ENCODE measurements at places on chromosomes 12 and 14.

DNA sequence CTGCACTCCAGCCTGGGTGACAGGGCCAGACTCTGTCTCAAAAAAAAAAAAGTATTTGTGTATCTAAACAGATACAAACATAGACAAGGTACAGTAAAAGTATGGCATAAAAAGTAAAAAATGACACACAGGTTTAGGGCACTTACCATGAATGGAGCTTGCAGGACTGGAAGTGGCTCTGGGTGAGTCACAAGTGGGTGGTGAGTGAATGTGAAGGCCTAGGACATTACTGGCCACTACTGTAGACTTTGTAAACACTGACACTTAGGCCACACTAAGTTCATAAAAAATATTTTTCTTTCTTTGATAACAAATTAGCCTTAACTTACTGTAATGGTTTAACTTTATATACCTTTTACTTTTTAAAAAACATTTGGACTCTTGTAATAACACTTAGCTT lies 38.0 kb upstream of the EIF5 start:
- peak; percentile 26 for DNase-seq

DNA sequence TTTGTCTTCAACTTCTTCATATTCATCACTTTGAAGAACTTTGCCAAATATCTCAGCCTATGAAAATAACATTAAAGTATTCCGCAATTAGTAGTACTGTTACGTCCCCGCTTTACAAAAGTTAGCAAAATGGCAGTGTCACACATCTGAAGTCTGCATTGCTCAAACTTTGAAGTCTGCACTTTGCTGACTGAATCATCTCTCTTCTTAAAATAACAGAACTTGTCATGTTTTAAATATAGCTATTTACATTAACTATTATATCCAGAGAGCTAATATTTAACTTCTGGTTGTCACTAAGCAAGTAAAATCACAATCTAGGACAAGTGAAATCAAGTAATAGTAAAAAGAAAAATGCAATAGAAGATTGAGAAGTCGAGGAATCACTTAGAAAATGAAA lies 34.5 kb downstream of the IPO8 start:
- no peak for DNase-seq

DNA sequence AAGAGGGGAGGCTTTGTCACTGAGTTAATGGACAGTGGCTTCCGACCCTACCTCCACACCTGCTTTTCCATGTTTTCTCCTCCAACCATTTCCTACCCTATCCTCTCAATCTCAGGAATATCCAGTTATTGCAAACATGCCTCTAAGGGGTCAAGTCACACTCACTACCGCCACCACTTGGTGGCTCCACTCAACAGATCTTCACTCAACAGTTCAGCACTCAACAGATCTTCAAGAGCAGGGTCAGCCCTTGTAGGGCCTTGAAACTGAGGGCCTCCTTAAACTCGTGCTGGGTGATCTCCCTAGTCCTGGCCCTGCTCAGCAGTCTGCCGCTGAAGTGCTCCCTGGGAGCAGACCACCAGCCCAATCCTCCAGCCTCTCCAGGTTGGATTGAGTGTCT lies 14.2 kb downstream of the ZNF641 start:
- DNase-seq, result no peak

DNA sequence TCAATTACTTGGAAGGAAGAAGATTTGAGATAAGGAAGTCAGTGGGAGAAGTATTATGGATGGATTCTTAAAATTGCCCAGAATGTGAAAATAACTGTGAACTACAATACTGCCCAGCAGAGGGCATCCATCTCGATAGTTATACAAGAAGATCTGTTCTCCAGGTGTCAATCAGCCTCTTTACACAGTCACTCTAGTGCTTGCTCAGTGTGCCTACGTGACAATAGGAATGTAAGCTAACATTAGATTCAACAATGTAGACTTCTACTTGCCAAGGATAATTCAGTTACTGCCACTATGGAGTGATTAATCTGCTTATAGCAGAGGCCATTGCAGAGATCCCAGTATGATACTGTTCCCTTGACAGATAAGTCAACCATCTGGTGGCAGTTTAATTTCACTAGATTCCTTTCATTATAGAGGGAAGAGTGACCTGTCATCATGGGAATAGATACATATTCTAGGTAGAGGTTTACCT lies 10.6 kb upstream of the MAP4K5 start:
- peak; percentile 61 for DNase-seq

DNA sequence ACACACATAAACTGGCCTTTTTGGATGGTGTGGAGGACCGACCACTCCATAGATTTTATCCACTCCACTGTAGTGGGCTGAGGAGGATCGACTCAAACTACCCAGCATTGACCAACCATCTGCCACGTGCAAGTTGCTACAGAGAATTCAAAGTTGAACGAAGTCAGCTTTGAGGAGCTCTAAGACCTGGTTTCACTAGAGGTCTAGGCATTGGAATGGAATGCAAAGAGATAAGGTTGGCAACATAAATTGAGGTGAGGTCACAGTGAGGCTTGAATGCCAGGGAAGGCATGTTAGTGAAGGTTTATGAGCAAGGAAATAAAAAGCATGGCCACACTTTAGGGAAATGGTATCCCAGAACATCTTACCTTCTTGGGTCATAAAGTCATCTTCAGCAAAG lies 14.5 kb downstream of the VWF start:
- no peak for DNase-seq

DNA sequence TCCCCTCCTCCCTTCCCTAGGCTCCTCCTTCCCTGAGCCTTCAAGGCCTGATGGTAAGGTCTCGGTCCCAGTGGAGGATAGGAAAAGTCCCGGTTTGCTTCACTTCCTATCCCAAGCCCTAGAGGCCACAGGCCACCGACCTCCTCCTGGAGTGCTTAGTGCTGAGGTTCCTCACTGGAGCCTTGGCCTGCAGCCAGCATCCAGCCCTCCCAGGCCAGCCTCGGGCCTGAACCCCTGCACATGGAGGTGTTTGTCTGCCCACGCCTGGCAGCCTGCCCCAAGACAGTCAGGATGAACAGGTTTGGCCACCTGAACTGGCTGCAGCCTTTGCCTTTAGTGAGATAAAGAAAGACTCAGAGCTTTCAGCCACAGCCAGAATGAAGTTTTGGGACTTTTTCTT lies 15.8 kb upstream of the KRT7 start:
- no peak for DNase-seq

DNA sequence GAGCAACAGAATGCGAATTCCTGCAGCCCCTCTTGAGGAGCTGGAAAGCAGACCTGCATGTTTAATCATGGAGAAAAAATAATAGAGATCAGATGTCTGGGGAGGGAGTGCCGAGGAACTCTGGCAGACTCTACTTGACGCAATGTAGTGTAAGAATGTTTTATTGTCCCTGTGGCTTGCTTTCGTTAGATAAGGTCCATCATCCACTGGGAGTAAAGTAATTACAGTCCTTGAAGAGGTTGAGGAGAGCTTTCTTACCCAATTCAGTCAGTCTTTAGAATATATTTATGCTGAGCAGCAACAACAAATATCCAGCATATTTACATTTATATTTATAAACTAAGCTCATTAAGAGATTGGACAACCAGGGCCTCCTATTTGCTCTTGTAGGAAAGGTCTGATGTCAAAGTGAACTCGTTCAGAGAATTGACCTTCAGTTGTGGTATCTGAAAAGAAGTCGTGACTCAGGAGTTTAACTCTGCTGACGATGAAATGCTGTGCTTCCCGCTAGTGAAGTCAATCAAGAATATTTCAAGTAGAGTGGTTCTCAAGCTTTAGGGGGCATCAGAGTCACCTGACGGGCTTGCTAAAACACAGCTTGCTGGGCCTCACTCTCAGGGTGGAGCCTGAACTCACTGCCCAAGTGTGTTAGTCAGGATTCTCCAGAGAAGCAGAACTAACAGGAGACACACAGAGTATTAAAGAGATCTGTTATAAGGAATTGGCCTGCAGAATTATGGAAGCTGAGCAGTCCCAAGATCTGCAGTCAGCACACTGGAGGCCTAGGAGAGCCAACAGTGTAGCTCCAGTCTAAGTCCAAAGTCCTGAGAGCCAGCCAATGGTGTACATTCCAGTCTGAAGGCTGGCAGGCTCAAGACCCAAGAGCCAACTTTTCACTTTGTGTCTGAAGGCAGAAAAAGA lies 139.3 kb upstream of the LMNTD1 start:
- peak; percentile 82 for DNase-seq

- DNase-seq, result no peak
These were observed 61.9 kb downstream of the PAX9 start for GRCh38 chr14:36723530-36723929.

GRCh38 chr12:114218136-114218535 lies 187.8 kb downstream of the TBX5 start:
- DNase-seq, result no peak

- no peak for DNase-seq
These were observed 630.4 kb downstream of the DIO2 start for GRCh38 chr14:79580906-79581305.

DNA sequence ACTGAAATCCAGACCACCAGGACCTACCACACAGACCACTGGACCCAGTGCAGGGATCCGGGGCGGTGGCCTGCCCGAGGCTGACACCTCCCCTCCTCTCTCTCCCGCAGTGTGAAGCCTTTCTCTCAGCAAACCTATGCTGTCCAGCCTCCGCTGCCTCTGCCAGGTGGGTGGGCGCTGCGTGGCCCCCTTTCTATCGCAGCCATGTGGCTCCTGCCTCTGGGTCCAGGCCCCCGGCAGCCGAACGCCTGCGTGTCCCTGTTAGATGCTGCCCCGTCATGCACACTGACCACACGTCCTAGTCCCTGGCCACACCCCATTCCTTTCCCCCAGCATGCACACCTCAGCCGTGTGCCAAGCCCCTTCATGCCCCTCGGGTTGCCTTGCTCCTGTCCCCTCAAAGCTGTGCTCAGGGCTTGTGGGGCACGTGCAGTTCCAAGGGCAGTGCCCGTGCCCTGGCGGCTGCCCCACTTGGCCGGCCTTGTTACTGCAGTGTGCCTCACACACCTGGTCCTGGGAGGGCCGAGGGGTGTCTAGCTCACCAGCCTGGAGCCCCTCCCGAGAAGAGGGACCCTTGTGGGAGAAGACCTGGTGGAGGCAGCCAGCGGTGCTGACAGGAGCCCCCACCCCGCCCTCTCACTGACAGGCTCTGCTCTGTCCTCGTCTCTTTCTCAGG lies 58.0 kb upstream of the TSPAN9 start:
- DNase-seq, result no peak

- no peak for DNase-seq
These were observed 23.5 kb upstream of the OASL start for GRCh38 chr12:121062391-121063045.

GRCh38 chr12:115543269-115543668 lies 734.2 kb downstream of the MED13L start:
- DNase-seq, result no peak

GRCh38 chr14:36582011-36582873 lies at the start of gene NKX2-8:
Gene NKX2-8 (minus strand): TSS chr14:36582614. CDS start chr14:36582389, 225 bp downstream.
- no peak for DNase-seq

DNA sequence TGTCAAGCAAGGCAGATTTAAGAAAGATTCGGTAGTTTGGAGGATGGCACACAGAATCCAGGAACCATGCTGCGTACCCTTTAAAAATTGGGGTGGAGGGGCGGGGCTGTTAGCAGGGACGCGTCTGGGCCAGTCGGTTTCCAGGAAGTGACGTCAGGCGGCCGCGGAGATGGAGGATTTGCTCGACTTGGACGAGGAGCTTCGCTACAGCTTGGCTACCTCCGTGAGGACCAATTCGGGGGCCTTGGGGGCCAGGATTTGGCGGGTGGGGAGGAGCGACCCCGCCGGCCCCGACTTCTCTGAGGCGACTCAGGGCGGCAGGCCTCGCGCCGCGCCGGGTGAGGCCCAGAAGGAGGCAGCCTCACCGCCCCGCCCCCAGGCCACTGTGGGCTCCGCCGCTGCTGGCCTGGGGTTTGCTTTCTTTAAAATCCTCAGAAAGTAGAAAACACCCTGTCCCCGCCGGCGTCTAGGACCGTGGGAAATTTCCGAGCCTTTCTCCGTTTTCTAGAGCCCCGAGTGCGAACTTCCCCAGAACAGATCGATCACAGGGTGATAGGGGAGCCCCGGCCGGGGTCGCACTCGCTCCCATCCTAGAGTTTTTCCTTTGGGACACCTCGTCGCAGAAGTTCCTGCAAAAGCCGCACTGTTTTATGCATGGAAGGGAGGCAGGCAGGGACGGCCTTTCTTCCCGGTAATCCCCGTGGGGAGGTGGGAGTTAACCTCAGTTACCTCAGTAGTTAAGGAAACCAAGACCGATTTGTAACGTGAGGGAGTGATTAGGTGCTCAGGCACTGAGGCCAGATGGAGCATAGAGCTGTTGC lies at the start of gene IFT43:
Gene IFT43 (plus strand): TSS at position 146 of the 821 bp plus-strand sequence. CDS start 24 bp downstream, at position 170.
- peak; percentile 91 for DNase-seq

DNA sequence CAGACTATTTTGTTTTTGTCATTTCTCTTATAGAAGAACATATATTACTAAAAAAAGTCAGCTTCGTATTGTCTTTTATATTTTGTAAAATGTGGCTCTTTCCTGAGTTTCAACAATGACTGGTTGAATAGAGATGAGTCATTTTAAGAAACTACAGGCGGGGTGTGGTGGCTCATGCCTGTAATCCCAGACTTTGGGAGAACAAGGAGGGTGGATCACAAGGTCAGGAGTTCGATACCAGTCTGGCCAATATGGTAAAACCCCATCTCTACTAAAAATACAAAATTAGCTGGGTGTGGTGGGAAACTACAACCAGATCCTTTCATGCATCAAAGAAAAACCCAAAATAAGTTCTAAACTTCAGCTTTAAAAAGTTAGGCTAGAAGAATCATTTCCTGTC lies 28.8 kb downstream of the HECTD4 start:
- DNase-seq, result no peak

DNA sequence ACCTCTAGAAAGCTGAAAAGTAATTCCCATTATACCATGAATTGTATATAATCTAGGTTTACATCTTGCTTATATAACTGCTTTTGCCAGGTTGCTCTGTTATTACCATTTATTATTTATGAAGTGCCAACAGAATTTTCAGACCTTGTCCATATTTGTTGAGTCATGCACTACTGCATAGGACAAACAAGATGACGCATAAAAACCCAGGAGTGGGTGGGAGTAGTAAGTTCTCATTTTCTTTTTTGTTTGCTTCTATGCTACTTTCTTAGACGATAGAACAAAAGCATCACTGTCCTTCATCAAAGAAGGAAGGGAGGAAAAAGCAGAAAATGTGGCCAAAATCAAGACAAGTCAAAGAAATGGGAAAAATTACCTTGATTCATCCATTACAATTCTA lies 119.0 kb upstream of the RASSF8 start:
- no peak for DNase-seq
